ENCODE measurements at places on chromosomes 2 and 18.

DNA sequence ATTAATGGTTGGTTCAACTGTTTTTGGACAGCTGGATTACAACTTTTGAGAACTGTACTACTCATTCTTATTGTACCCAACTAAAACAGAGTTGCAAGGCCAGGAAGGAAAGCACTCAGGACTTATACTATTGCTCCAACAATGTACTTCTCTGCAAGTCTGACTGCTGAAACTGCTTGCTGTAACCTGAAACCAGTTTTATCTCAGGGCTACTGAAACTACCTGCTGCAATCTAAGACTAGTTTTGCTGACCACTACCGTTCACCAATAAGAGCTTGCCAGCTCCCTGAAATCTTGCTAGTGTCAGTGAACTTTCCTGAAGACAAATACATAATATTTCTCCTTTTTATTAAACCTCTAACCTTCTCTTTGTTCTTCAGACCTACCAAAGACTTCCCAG, 157.3 kb downstream of the CDCA7 start:
- DNase-seq: no peak

- DNase-seq: no peak
These were observed 335.3 kb downstream of the RIT2 start for GRCh38 chr18:42780171-42780570.

- DNase-seq: no peak
These were observed 17.3 kb upstream of the FZD5 start for GRCh38 chr2:207787017-207787416.

DNA sequence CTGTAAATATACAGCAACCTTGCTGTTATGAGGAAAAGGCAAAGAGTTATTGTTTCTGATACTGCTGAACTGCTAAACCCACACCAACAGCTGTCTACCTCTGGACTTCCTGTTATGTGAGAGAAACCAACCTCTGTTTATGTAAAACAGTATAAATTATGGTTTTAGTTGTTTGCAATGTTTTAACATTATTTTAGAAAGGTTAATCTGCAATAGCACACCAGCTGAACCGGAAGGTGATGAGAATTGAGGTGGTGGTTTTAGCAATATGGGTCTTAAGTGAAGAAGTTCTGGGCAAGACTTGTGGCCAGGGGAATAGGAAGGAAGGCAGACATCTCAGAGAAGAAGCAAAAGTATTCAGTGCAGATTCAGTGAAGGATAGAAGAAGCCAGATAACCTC, 237.8 kb downstream of the PLCL1 start:
- no peak for DNase-seq

- DNase-seq: no peak
These were observed 23.2 kb downstream of the SLC40A1 start for GRCh38 chr2:189557373-189557772.

DNA sequence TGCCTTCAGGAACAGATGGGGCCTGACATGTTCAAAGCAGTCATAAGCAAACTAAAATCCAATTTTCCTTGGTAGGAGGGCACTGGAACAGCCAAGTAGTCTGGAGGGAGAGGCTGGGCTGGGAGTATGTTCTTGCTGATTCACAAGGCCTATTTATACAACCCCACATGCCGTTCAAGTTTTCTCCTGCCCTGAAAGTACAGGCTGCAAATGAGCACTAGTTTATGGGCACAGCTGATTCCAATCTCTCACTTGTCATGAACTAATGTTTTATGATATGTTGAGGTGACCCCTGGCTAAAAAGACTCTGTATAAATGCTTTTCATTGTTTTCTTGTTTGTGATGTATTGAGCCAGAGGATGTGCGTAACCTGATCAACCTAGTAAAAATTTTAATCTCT, 183.4 kb upstream of the SRD5A2 start:
- DNase-seq: no peak

- no peak for DNase-seq
These were observed 7.3 kb upstream of the SLC3A1 start for GRCh38 chr2:44267796-44268648.

DNA sequence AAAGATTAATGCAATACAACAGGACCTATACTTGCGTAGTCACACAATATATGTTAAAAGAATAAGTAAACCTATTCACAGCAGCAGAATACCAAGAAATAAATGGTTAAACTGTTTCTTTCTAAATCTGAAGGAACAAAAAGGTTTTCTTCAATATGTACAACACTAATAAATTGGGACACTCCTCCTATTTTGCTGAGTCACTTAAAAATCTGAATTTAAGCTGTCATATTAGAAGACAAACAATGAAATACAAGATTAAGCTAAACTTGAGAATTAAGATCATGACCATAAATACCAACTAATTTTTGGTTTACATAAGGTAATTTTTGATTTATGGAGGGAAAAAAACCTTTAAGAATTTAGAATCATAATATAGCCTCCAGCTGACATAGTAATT, 92.8 kb downstream of the ARHGEF33 start:
- DNase-seq: no peak

GRCh38 chr2:202056611-202057010, 16.4 kb upstream of the KIAA2012 start:
- no peak for DNase-seq

DNA sequence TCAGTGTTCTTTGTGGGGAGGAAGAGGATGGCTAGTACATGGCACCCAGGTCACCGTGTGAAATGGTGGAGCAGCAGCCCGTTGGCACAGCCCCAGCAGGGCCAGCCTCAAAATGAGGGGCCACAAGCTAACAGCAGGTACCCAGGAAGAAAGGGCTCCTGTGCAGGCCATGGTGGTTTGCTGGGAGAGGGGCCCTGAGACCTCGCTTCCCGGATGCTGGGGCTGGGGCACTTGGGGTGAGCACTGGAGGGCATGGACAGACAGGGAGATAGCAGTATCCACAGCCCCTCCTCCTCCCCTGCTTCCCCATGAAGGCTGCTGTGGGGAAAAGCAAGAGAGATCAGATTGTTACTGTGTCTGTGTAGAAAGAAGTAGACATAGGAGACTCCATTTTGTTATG, 16.2 kb upstream of the TEX44 start:
- DNase-seq: no peak

Measured in stimulated activated CD4-positive, alpha-beta T cell treated with anti-CD3 and anti-CD28 coated beads, Interleukin-12 subunit alpha, Interleukin-12 subunit beta, amount 100 ng/mL, for 24 hours (primary cell).